ENCODE measurements at places on chromosomes 1 and 21.

DNA sequence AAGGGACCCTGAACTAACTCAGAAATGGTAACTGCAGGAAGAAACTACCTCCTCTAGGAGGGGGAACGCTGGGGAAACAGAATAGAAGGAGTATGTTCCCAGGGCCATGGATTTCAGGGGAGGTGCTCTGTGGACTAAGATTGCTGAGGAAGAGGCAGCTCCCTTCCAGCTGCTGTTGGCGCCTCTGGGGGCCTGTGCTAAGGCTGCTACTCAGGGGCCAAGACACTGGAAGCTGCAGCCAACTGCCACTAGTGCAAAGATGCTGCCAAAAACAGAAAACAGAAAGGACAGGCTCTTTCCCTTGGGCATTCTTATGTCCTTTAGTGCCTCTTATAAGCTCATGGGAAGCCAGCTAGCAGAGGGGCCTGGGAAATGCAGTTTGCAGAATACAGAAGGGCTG is 58.0 kb upstream of the SGIP1 start:
- no peak for DNase-seq

DNA sequence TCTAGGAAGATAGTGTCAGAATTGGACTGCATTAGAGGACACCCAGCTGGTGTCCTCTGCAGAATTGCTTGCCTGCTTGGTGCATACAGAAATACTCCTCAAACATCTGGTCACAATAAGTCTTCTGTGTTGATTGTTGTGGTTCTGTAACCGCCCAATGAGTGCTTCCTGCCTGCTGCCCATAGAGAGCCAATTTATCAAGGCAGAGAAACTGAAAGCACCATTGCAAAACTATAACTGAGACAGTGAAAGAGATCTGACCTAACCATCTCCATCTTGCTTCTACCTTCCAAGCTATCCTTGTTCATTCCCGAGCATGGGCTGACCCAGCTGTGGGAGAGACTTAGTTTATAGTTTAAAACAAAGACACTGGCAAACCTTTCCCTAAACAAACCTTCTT is 462.4 kb upstream of the RGS18 start:
- DNase-seq = no peak

DNA sequence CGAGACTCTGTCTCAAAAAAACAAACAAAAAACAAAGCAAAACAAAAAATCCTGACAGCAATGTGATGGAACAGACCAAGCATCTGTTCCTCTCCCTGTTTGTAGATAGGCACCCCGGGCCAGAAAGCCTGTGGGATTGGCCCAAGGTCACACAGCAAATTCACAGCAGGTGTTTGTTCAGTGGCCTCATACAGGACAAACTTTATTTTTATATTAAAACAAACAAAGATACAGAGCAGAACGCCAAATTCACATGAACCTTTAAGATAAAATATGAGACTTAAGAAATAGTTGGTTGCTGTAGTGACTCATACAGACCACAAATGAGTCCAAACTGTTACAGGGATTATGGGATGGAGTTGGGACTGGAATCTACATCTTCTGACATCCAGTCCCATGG is 2.3 kb upstream of the CELA2A start:
- no peak for DNase-seq

DNA sequence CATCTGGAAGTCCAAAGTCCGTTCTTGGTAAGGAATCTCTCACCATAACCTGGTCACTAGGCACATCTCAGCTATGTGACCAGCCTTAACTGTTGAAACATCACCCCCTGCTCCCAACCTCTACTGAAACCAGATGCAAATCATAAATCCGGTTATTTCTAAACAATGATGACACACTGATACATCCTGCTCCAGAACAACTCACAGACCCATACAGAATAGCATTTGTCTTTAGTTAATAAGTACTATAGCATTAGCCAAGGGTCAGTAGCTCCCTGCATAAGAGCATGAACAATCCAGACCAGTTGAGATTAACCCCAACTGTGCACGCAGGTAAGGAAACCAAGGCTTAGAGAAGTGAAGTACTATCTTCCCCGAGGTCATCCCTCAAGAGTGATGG is 38.0 kb upstream of the KCTD3 start:
- DNase-seq = no peak

DNA sequence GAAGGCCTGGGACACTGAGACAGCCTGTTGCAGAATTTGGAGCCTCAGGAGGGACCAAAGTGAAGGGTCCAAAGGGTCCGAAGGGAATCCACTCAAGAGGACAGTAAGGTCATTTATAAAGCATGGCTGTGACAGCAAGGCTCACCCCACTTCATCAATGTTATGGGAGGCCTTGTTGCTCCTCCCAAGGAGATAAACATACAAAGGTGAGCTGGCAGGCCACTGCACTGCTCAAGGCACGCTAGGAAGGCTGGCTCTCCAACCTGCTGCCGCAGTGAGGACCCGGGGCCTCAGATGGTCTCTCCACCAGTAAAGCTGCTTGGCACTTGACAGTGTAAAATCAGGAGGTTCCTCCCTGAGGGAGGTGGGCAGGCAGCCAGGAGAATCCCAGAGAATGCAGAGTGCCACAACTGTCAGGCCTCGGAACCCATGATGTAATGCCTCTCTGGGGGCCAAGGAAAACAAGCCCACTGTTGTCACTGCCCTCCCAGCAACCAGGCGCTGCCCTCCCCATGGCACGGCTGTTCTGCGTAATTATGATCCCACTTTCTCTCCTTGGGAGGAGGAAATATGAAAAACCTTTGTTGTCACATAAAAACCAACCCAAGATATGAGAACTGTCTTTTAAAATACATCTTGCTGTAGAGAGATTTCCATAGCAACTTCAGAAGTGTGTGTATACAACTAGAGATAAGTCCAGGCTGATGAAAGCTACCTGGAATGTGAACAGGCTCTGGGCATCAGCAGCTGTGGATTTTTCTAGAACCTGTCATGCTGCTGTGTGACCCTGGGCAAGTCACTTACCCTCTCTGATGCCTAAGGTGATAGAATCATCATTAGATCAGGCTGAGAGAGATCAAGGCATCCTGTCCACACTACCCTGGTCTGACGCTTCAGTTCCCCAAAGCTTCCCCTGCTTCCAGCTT is 102.5 kb downstream of the KCNN3 start:
- DNase-seq = no peak

GRCh38 chr1:95287081-95287480 is 53.1 kb downstream of the RWDD3 start:
- no peak for DNase-seq

DNA sequence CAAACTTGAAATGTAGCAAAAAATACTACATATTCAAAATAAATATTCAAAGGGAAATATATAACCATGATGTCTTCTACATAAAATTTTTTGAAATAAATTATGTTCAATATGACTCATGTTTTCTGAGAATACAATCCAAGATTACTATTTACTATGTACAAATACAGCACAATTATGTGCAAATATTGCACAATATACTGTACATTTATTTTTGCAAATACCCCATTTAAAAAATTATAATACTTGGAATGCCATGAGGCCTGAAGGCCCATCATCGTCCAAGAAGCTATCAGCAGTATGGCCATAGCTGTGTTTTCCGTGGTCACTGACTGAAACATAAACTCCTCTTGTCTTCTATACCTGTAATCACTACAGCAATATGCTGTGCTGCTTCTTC is 12.3 kb downstream of the CCDC181 start:
- DNase-seq = no peak
